Urinary bladder (tissue), 4 donors: ENCODE measurements at places on chromosomes 3 and 15.

- no peak for DNase-seq
Measured at GRCh38 chr3:186719945-186720739, 3.0 kb downstream of the KNG1 start.

GRCh38 chr3:18766974-18767373 is 341.8 kb upstream of the SATB1 start:
- no peak for DNase-seq

GRCh38 chr3:89025185-89025584 is 82.2 kb upstream of the EPHA3 start:
- DNase-seq, result no peak

DNA sequence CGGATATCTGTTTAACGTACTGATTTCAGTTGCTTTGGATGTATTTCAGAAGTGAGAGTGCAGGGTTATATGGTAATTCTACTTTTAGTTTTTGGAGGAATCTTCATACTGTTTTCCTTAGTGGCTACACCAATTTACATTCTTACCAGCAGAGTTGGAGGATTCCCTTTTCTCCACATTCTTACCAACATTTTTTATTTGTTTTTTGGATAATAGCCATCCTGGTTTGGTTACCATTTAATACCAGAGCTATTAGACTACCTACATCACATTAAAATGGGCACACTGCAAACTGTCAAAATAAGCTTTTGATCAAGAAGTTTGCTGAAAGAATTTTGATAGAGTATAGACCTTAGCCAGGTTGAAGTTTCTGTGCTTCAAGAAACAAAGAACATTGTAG is 217.2 kb upstream of the CFAP20DC start:
- no peak for DNase-seq

GRCh38 chr3:187801152-187801551 is 55.9 kb upstream of the BCL6 start:
- DNase-seq, result no peak
